H1 (cell line): ENCODE measurements at places on chromosomes 11 and 22. TPM values are rescaled to one million over a fixed set of nuclear protein-coding genes. Genes with fewer than 3 reads are reported as not detected.

DNA sequence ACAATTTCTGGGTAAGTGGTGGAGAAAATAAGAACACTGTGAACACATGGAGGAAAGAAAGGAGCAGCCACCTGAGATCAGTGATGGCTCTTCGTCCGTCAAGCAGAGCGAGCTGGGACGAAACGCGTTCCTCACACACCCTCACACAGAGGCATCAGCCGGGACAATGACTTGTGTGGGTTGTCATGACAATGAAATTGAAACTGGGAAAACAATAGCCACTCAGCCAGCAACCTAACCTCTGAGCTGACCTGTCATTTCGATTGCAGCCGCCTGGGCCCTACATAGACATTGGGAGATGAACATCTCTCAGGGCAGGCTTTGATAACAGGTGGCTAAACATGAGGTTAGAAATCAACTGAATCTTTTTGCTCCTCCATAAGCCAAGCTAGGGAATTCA is 51.3 kb downstream of the TRIM29 start:
- no peak overlapping the region for H3K4me3 ChIP-seq
- H3K27ac ChIP-seq: no peak overlapping the region; the same call in 1 of the 2 replicates
- no peak for DNase-seq

The HBE1 gene
- 0.20 and 0.39 TPM in 2 replicates for polyA plus RNA-seq

DNA sequence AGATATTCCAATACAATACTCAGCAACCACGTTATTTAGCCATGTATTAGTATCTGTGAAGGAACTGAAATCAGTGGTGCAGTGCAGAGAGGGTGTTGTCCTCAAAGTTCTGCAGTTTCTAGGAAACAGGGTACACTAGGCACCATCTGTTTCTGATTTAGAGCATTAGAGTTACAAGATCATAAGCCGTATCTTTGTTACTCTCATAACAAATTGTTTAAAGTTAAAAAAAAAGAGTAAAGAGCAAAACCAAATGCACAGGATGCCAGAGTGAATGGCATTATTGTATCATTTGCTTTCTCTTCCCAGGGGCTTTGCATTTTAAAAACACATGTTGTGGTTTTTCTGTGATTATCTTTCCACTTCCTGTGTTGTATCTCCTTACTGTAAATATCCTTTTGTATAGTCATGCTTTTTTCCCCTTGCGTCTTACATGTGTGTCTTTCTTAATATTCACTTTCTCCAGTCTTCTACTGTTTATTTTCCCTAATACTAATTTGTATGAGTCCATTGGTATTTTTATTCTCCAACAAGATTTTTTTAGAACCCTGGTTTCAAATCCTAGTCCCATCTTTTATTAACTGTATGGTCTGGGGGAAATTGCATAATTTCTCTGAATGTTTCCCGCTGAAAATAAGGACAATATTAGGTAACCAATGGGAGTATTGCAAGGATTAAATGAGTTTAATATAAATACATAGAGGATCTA is 15.2 kb upstream of the NUP160 start:
- no peaks in the 10 kb centered on the region for H3K36me3 ChIP-seq
- no peak overlapping the region for H3K4me3 ChIP-seq
- no peak overlapping the region for H3K27ac ChIP-seq

GRCh38 chr11:88281317-88281712 is 56.2 kb downstream of the CTSC start:
- H3K27ac ChIP-seq: no peak overlapping the region
- no peaks in the 10 kb centered on the region for H3K4me1 ChIP-seq
- no peak for DNase-seq
- no peak overlapping the region for H3K4me3 ChIP-seq
- peaks cover 2% of the 10 kb centered on the region; the same call in 1 of the 2 replicates for H3K36me3 ChIP-seq

GRCh38 chr11:12097219-12097618 is 13.2 kb upstream of the MICAL2 start:
- no peak for DNase-seq
- peaks cover 3% of the 10 kb centered on the region for H3K4me1 ChIP-seq
- H3K27me3 ChIP-seq: no peaks in the 10 kb centered on the region
- H3K4me3 ChIP-seq: no peak overlapping the region

DNA sequence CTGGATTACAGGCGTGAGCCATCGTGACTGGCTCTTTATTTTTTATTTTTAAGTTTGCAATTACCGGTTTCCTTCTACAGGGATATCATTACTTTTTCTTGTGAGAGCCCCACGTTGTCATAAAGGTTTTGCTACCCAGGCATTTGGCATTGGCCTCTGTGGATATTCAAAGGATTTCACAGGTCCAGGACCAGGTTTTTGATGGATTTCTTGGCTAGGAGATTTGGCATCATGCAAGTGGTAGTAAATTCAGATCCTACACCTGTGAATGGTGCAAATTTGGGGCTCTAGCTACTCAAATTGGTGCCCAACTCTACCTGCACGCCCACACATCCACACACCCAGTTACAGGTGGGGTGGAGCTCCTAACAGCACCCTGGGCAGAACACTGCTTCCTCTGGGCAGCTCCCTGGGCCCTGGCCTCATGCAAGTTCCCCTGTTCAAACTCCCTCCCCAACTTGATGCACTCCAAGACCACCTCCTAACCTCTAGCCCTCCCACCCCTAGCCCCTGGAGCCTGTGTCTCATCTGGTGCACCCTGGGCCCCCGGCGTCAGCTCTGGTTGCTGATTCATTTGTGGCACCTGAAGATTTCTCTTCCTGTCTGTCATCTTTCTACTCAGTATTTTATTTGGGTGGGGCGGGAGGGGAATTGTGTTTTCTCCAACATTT is 9.3 kb upstream of the MRGPRD start:
- H3K27me3 ChIP-seq: no peaks in the 10 kb centered on the region
- DNase-seq: no peak
- no peak overlapping the region for H3K27ac ChIP-seq
- H3K36me3 ChIP-seq: no peaks in the 10 kb centered on the region
- no peaks in the 10 kb centered on the region for H3K4me1 ChIP-seq
